Lower leg skin (tissue), 4 donors: ENCODE measurements at places on chromosomes 7 and 10.

- DNase-seq = no peak
Measured at GRCh38 chr10:88676283-88677060, 12.2 kb downstream of the LIPF start.

DNA sequence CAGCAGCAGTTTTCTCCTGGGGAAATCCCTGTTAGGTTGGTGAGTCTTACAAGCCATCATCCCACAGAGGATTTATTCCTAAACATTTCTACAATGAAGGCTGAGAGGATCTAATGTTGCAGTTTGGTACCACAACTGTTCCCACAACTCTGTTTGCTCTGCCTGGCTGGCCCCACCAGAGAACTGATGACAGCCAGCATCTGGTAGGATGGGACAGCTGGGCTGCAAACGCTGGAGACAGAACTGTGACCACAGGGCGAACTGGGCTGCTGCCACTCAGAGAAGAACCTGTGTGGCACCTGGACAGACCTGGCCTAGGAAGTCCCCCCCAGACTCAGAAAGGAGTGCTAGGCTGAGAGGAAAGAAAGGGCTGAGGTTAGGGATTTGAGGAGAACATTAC lies 94.8 kb downstream of the CALN1 start:
- DNase-seq = no peak

GRCh38 chr10:72692994-72693781 lies 1.2 kb downstream of the MCU start:
- no peak for DNase-seq

DNA sequence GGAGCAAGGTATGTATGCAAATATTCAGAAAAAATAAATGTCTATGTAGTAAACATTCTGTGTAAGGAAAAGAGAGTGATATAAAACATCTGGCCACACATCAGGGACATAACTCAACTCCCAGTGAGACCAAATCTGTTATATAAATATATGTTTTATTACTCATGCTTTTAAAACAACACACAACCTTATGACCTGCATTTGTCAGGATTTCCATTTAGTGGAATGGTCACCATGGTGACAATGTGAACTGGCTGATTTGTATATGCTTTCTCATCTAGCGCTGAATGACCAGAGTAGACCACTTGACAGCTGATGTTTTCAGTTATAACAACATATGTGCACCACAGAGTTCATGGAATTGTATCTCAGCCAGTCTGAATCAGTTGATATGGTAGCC lies 551.7 kb downstream of the HTR7 start:
- DNase-seq = no peak
